Activated gamma-delta T cell treated with Interleukin-2 at 50 U/mL for 16 hours (primary cell): ENCODE measurements at places on chromosomes 12 and 14.
A peak's percentile ranks its signal among the peaks of the same experiment; 100 is the strongest.

DNA sequence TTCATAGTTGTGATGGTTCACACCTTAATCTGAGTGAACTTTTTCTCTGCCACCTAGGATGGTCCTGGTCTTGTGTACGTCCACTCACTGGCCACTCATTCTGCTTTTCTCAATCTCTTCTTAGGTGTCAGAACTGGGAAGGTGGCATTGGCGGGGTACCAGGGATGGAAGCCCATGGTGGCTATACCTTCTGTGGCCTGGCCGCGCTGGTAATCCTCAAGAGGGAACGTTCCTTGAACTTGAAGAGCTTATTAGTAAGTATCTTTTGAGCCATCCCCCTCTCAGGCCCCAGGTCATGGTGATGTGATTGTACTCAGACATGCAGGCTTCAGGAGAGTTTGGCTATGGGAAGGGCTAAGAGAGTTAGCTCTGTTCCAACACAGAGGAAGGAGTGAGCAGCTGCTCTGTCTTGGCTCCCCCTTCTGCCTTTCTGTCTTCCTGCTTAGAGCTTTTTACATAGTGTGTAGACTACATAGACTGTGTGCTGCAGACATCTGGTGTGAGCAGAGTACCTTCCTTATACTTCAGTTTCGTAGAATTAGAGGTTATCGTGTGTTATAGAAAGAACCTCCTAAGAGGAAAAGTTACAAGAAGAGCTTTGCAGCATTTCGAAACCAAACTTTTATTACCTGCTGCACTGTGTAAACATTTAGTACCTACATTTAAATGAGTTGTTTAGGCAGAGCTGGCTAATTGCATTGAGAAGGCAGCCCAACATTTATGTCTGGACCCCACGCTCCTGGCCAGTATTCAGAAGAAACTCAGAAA is 54.2 kb downstream of the FNTB start:
- DNase-seq, result no peak

- no peak for DNase-seq
These were observed 3.0 kb downstream of the ETV6 start for GRCh38 chr12:11652351-11653040.

DNA sequence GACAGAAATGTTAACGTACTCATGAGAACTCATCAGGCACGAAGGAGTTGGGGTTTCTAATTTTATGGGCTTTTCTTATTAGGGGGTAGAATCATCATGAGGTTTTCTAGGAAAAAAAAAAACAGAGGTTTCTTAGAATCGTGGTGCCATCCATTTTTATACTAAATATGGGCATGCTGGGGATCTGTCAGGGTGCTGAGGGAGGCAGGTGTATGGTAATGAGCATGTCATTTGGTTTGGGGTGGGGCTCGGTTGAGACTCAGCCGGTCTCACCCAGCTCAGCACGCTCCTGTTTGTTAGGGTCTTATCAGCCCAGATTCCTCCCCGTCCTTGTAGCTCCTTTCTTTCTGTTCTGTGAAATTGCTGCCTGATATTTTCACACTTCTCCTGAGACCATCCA is 98.2 kb downstream of the DICER1 start:
- no peak for DNase-seq

DNA sequence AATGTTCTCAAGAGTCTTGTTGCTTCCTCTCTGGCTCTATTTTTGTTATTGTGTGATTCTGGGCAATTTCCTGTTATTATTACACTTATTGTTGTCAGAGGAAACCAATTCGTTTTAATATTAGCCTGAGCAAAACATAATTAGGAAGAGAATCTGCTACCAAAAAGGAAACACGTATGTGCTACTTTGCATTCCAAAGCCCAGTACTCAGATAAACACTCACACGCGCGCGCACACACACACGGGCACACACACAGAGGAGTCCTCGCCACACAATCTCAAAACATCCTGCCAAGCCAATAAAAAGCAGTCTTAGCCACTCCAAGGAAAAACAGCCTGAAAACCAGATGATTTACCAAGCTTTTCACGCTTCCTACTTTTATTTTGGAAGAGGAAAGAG is 400.7 kb downstream of the NUAK1 start:
- DNase-seq, result no peak

DNA sequence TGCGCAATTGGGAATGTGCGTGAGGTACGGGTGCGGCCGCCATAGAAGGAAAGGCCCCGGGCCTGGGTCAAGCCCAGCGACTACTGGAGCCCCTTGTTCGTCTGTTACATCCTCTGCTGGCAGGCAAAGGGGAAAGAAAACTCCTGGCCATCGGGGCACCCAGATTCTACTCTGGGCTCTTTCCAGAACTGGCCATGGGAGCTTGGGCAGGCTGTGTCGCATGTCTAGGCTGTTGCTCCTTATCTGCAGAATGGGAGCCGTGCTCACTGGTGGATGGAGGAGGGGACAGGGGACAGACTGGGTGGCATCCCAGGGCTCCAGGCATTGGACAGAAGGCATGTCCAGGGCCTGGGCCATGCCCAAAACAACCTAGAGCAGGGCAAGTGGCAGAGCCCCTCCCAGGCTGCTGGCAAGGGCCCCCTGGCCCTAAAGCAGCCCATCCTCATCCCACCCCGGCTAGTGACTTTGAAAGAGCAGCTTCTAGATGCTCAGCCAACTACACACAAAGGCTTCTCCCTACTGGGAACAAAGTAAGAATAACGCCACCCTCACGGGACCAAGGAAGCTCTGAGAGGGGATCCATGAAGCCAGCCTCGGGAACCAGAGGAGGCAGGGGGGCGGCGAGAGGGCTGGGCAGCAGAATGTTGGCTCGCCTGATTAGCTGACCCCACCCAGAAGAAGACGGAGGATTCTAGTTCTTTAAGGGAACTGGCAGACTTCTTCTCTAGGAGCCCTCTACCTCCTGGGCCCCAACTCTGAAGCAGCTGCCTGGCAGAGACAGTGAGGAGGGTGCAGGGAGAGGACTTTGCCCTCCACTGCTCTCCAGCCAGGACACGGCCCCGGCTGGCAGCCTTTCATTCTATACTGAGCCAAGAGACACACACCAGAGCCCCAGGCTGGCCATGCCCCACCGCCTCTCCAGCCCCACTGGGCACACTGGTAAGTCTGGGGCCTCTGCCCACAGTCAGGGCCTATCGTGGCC is 96.8 kb downstream of the SINHCAF start:
- DNase-seq, result no peak

DNA sequence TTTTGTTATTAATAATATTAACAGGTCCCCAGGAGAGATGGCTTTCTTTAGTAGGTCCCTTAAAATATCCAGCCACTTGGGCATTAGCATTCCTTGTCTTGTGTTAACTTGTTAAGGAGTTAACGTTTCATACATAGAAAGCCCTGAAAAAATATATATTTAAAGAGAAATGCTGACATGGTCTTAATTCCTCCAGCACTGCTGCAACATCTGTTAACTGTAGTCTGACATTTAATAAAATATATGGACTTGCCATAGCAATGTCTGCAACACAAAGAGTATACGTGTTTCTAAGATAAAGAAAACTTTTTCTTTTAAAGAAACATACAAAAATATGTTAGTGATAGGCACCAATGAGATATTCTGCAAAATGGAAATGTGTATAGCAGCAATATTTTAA is 10.0 kb downstream of the SLC38A4 start:
- DNase-seq, result no peak

- no peak for DNase-seq
These were observed 116.5 kb downstream of the TMTC2 start for GRCh38 chr12:82803201-82803600.

DNA sequence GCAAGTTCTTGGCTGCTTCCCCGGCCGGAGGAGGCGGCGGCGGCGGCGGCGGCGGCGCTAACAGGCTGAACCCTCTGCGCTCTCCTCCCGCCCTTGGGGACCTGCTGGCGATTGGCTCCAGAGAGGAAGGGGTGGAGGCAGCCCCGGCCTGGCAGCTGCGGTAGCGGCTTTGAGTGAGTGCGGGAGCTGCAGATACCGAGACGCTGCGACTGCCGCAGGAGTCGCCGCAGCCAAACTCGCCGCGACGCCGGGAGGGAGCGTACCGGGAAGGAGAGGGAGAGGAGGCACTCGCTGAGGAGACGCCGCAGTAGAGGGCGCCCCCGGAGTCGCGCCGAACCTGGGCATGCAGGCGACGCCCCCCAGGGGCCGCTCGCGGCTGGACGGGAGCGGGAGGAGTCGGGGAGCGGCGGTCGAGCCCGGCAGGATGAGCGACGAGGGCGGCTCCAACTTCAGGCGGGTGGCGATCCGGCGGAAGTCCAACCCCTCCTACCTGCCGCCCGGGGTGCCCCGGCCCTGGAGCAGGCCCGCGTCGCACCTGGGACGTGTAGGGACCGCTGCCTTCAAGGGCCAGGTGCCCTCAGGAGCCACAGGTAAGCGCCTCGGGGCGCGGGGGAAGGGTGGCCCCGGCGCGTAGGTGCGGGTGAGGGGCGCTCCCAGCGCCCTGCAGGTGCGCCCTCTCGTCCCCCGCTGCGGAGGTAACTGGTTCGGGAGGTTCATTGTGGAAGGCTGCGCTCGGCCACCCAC is at the start of gene FGD4:
TSS of gene FGD4 (plus strand) at position 189 of the 744 bp plus-strand sequence.
- DNase-seq, result peak; percentile 14

DNA sequence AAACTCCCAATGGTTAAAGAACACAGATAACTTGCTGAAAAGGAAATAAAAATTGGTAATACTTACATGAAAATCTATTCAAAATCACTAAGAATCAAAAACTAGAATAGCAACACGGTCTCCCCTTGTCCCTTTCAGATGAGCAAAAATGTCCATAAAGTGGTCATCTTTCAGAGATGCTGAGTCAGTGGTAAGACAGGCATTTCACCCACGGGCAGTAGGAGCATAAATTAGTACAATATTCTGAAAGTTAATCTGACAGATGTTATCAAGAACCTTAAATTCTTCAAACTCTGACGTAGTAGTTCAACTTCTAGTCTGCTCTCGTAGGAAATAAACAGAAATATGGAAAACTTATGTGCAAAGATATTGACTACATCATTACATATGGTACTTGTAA is 33.1 kb upstream of the GNPNAT1 start:
- no peak for DNase-seq

DNA sequence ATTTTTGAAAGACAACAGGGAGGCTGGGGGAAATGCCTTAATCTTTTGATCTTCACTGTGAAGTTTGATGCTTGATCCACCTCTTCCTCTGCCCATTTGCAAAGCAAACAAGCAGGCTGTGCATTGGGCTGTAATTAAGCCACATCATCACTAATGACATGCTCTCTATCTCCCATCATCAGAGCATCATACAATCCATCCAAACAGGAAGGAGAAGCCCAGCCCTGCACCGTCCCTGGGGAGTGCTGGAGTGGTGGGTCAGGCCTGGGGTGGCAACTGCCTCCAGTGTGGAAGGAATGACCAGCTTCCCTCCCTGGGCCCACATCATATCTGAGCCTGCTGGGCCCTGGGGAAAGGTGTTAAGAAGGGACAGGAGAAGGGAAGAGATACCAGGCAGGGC is 6.9 kb upstream of the KRT74 start:
- DNase-seq, result no peak

DNA sequence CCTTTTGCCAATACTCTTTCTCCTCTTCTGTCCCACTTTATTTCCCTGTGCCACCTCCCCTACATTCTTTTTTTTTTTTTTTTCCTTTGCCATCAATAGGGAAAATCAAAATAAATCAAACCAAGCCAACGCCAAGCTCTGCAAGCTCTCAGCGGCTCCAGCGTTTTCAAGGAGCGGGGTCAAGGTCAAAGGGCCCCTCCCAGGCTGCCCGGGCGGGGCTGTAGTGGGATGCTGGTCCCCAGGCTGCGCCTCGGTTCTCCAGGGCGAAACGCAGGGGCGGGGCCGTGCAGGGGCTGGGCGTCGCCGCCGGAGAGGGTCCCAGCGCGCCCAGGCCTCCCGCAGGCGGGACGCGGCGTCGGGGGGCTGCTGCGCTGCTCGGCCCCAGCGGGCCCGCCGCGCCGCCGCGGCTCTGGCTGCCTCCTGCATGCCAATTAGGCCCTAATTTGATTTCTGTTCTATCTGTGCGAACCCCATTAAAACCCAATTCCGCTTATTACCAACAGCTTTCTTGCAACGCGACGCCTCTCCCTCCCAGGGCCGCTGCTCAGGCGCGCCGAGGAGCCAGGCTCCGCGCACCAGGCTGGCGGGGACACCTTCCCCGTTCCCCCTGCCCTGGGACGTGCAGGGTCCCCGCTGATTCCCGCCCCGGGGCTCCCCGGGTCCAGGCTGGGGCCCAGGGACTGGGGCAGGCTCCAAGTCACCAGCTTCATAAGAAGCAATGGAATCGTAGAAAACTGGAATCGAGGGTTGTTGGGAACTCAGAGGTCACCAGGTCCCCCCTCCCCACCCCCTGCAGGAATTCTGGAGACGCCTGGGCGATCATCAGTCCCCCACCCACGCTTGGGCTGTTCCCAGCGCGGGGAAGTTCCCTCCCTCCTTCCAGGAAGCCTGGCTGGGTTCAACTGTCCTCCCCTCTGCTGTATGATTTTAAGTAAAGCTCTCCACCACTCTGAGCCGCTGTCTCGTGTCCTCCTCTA is 50.7 kb upstream of the MAP1LC3B2 start:
- DNase-seq, result no peak

DNA sequence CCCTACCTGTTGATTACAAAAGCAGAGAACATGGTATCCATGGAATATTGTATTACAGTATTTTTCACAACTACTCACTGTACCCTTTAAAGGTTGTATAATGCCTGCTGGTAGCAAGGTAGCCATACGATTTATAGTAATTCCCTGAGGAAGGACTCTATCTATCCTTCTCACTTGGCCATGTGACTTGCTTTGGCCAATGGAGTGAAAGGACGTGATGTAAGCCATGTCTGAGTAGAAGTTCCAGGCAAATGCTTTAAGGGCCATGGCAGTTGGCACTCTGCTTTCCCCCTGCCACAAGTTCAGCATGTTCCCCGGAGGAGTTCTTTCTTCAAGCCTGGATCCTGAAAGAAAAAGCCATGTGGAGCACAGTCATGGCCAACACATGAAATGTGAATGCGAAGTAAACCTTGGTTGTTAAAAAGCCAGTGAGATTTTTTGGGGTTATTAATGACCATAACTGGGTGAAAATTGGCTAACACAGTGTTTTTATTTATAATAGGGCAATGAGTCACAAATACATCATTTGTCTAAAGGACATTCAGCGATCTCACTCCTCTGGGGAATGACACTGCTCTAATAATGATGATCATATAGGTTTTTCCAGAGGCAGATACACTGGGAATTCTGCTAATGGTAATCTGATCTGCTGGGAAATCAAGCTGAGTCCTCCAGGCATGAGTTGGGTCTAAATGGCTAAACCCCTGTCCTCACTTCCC is 67.4 kb upstream of the SLC38A2 start:
- no peak for DNase-seq

DNA sequence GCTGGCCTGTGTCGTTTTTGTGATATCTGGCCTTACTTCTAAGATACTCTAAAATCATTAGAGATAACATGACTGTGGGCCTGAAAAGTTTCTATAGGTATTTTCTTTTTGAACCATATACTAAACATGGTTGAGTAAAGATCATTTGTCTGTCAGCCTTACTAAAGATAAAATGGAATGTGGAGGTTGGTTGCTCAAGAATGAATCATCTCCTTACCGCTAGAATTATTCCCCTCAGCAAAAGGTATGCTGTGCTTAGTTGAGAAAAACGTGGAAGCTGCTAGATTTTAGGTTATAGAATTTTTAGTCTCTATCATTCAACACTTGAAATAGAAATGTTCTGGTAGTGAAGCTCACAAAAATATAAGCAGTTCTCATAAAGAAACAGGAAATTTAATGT is 407.3 kb downstream of the AEBP2 start:
- no peak for DNase-seq
